ENCODE measurements at places on chromosomes 11 and 22.

GRCh38 chr11:98587884-98588283, 432.9 kb upstream of the CNTN5 start:
- no peak for DNase-seq

GRCh38 chr22:48576333-48577013, 1251.2 kb downstream of the BRD1 start:
- no peak for DNase-seq

DNA sequence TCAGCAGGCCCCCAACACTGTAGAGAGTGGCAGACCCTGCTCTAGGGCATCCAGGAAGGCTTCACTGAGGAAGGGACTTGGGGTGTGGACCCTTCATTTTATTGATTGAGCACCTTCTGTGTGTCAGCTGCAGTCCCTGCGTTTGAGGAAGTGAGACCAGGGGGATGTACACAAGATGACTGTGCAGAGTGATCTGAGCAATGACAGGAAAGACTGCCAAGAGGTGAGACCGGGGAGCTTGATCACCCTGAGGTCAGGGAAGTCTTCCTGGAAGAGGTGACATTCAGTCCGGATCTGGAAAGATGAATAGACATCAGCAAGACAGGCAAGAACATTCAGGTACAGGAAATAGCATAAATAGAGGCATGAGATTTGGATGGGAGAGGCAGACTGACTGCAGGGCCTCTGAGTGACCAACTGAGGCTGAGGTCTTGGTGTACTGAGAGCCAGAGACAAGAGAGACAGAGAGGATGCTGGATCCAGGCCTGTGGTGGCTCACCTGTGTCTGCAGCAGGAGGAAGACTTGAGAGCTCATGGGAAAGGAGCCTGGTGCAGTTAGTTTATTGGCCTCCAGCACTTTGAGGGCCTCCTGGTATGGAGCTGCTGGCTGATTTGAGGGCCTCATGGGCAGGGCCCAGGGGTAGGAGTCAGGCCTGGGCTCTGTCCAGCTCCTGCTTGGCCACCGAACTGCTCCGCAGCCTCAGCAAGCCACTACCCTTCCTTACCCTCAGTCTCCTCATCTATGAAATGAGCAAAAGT, 5.2 kb downstream of the DGAT2 start:
- DNase-seq = no peak

DNA sequence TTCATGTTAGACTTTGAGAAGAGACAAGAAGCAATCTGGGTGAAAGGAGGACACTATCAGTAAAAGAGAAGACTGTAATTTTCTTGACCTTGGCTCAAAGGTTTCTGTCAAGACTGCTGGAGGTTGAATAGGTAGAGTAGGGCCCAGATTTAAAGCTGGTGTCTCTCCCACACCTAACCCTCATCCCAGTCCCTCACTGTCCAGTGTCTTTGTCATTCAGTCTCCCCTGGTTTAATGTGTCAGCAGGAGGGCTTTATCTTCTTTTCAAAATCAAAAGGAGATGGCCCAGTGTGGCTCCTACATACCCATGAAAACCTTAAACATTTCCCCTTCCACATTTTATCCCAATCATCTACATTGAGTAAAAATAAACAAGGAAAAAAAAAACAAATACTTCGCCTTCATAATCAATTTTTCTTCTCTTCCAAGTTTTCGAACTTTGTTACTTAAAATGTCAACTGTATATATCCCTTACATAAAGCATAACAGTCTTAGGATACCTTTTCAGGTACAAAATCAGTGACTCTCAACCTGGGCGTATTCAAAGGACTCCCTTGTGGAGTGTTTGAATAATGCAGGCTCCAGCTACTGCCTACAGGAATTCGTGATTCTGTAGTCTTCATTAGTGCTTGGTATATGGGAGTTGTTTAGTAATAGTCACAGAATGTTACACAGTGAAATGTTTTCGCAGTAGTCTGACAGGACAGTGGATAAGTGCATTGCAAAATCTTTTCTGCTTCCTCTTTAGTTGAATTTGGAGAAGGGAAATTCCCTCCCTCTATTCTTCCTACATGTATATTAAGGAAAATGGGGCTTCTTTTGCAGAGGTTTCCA, 87.2 kb downstream of the FAT3 start:
- no peak for DNase-seq

DNA sequence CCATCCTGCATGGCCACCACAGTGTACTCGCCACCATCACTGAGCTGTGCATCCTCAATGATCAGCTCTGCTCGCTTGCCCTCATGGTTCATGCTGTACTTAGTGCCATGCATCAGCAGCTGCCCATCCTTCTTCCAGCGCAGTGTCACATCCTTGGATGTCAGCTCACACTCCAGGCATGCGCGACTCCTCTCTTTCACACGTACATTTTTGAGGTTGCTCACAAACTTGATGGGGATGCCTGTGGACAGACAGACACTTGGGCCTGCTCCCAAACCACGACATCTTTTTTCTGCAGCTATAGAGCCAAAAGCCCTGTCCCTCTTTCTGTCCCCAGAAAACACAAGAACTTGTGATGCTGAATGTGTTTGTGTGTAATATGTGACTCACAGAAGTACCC, 10.5 kb downstream of the IGSF22 start:
- no peak for DNase-seq

DNA sequence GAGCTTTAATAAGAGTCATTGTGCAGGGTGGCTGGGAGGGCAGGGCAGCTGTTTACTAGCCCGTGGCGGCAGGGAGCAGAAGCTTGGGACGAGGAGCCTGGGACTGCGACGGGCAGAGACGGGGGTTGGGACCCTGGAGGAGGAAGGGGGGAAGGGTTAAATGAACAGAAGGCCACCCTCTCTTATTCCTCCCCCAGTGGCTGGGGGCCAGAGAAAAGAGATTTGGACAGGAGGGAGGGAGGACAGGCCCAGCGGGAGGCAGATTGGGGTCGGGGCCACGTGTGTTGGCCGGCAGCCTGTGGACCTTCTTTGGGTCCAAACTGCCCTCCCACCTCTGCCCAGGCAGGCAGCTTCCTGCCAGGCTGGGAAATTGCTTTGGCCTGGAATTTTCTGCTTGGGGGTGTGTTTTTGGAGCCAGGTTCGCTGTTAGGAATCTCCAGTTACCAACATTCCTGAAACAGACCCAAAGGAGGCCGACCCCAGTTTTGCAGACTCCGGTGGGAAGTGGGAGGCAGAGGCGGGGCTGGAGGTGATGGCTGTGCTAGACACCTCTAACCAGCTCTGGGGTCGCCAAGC, 50.2 kb downstream of the APOL3 start:
- DNase-seq = no peak

DNA sequence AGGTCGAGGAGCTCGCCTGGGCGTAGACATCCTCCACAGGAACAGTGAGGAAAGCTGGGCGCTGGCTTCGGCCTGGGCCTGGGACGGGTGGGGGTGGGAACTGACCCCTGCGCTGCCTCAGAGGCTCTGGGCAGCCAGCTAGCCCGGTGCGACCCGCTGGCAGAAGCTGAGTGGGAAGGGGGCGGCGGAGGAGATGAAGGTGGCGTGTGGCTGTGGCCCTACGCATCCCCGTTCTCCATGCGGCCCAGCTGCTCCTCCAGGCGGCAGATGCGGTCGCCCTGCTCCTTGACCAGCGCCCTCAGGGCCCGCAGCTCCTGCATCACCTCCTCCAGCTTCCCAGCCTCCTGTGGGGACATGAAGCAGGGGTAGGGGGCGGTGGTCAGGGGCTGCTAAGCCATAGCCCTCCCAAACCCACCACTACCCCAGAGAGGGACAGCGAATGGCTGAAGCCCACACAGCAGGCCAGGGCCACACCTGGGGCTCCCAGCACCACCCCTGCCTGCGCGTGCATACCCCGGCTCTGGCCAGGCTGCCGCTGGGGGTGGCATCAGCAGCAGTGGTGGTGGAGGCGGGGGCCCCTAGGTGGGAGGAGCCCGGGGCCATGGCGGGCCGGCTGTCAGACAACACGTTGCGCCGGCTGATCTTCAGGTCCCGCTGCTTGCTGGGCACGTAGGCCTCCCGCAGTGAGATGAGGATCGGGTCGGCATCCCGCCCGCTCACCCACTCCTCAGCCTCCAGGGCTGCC, 848 bp upstream of the PTPRCAP start:
- no peak for DNase-seq

DNA sequence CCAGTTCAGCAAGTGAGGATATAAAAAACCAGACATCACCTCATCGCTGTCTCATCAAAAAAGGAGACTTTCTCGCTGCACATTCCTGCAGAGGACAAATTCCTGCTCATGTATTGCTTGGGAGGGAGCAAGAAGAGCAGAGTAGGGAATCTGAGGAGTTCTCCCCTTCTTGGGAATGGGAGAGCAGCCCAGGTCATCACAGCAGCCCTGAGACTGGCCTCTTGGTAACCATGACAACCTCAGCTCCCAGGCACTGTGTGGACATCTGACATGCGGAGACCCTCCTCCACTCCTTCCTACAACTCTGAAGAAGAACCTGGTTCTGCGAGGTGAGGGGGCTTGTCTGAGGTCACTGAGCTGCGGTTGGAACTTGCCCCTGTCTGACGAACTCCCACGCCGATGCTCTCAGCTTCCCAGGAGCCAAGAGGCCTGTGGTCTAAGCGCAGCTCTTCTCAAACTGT, 17.9 kb downstream of the RFPL1 start:
- DNase-seq = peak; percentile 49

- peak; percentile 89 for DNase-seq
Observed at GRCh38 chr11:68946416-68947090, 34.2 kb downstream of the MRGPRD start.

GRCh38 chr11:126790550-126791081, 210.0 kb downstream of the KIRREL3 start:
- DNase-seq = peak; percentile 89

GRCh38 chr22:50009251-50009650, 3.3 kb downstream of the IL17REL start:
- no peak for DNase-seq

DNA sequence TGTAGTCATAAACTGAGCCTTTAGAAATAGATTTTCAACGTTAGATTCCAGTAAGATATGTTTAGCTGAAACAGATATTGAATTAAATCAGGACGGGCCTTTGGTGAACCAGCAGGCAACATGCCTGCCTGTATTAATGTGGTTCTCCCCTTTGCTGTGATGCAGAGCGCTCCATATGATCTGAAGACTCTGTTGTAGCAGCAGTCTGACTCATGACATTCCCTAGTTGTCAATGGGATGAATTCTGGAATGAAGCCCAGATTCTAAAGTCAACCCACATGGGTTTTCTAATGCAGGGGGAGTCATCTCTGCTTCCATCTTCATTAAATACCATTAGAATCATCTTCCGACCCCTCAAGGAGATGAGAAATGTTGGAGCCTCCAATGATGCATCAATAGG, 864.5 kb downstream of the NTM start:
- peak; percentile 84 for DNase-seq
